ENCODE measurements at places on chromosomes 12 and 14.

GRCh38 chr12:57207731-57208630 is 8.6 kb upstream of the NXPH4 start:
- no peak for DNase-seq

DNA sequence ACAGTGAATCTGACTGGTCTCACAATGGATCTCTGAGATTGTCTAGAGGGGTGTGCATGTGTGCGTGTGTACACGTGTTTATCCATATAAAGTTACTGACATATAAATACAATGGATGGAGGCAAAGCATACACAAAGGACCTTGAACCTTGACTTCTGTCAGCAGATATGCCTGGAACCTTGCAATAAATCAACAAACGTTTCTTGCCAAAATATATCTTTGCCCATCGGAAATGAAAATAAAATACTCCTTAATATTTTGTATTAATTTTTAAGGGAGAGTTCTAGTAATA is 52.1 kb upstream of the KCNJ8 start:
- DNase-seq, result no peak

GRCh38 chr12:12081836-12082497 is 11.2 kb downstream of the BCL2L14 start:
- no peak for DNase-seq

- no peak for DNase-seq
These were observed 617 bp downstream of the TTC8 start for GRCh38 chr14:88825078-88825458.

GRCh38 chr12:112422531-112422930 is 3.8 kb downstream of the PTPN11 start:
- DNase-seq, result no peak

GRCh38 chr12:1633459-1633858 is 4.4 kb downstream of the WNT5B start:
- DNase-seq, result no peak

GRCh38 chr14:28242895-28243294 is 523.7 kb upstream of the FOXG1 start:
- DNase-seq, result no peak
